ENCODE measurements at places on chromosomes 1 and 21. TPM values are rescaled to one million over a fixed set of nuclear protein-coding genes. Genes with fewer than 3 reads are reported as not detected.

KIF26B gene
- total RNA-seq, result 0.54 TPM

- no peak for DNase-seq
These were observed 16.9 kb downstream of the SLC45A3 start for GRCh38 chr1:205663286-205663936.

DNA sequence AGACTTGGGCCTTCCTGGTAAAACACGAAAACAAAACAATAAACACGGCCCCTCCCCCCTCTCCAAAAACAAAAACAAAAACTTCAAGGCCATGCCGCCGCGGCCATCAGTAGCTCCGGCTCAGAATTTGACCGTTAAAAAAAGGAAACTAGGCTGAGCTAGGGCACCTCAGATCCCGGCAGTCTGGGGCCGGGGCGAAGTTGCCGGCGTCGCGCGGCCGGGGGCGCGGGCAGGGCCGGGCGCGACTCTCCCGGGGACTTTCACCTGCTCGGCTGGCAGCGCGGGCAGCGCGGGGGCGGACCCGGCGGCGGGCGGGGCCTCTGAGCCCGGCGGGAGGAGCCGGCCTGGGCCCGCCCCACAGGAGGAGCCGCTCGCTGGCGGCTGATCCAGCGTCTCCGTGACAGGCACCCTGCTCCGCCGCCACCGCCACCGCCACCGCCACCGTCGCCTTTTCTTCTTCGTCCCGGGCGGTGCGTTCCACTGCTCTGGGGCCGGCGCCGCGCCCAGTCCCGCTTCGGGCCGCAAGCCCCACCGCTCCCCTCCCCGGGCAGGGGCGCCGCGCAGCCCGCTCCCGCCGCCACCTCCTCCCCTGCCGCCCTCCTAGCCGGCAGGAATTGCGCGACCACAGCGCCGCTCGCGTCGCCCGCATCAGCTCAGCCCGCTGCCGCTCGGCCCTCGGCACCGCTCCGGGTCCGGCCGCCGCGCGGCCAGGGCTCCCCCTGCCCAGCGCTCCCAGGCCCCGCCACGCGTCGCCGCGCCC is at the start of gene NOS1AP:
TSS of gene NOS1AP (plus strand) at position 358 of the 760 bp plus-strand sequence. CDS start 487 bp downstream, outside the sequence.
- DNase-seq, result peak; percentile 57

DNA sequence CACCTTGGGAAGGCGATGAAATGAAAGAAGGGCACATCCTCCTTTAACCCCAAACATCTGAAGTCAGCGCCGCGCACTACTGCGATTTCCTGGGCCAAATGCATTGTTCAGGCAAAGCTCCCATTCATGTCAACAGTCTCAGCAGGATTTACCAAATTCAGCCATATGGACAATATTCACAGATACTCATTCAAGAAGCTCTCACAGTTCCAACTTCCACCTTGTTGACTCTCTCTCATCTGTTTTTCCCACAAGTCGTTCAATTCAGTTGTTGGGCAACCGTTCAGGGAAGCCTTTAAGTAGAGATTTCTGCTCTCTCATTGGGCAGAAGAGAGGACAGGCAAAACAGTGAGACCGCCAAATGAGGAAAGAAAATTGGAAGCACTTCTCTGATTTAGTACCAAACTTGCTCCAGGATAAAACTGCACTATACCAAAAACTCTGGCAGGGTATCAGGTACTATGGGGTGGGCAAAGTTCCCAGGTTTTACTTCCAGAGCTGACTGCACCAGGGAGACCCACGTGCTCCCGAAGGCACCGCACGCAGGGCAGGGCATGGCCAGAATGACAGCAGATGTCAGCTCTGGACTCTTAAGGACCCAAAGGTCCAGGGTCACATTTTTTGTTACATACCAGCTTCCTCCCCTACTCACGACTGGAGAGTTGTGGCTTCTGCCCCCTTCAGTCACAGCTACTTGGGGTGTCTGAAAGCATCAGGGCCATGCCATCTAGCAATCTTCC is 668.8 kb downstream of the KIF26B start:
- no peak for DNase-seq

DNA sequence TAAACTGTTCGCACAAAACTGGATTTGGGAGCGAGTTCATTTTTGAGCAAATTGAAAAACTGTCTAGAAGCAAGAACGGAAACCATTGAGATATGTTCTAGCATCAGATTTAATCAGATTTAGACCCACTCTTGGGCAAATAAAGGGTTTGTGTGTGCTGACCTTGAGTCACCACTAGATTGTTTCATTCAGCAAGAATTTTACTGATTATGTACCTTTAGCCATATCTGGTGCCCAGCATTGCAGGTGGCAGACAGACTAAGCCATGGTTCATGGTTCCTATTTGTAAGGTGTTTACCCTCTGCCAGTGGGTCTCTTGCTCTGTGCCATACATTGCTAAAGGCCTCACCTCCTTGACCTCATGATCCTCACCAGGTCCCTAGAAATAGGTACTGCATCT is 1.4 kb downstream of the NUDC start:
- DNase-seq, result no peak
